ENCODE measurements at places on chromosomes 12 and 14.

DNA sequence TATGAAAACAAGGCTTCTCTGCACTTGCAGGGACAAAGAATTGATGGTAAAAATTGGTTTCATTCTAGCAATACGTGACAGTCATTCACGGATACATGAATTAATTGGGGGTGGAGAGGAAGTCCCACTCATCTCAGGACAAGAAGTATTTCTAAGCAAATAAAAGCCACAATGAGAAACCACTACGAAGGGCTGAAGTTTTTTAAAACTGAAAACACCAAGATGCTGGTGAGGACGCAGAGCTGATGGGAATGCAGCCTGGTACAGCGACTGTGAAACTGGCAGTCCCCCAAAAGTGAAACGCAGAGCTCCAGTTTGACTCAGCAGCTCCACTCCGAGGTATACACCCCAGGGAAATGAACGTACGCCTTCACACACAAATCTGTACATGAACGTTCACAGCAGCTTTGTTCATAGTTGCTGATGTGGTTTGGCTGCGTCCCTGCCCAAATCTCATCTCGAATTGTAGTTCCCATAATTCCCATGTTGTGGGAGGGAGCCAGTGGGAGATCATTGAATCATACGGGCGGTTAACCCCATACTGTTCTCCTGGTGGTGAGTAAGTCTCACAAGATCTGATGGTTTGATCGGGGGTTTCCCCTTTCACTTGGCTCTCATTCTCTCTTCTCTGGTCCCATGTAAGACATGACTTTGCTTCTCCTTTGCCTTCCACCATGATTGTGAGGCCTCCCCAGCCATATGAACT, 89.0 kb downstream of the SCARB1 start:
- peak; percentile 59 for ATAC-seq

- ATAC-seq = no peak
Observed at GRCh38 chr14:64196056-64196455, 98.1 kb downstream of the ESR2 start.

DNA sequence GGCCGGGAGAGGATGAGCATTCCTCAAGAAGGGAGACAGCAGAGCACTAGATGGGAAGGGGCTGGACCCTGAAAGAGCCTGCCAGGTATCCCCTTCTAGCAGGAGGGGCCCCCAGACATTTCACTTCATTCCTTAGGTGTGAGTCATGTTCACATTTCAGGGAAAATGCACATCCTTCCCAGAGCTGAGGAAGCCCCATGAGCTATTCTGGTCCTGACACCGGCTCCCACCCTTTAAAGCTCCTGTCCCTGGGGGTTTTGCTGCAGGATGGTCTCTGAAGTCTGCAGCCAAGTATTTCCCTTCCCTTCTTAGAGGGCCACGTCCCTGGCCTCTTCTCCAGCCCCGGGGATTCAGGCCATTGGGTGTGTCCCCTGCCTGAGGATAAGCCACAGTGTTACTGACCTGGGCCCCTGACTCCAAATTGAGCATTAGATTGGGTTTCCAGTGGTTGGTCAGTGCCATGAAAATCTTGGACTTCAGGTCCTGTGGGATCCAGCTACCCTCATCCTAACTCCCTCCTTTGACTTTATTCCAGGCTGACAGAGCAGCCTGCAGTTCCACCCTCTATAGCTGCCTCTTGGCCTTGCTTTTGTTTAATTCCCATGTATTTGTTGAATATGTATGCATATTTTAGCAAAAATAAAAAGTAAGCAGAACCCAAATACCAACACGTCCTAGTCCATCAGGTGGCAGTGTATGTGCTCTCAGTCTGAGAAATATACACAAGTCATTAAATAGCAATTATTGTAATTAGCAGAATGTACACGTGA, 267.1 kb downstream of the CACNA1C start:
- no peak for ATAC-seq

DNA sequence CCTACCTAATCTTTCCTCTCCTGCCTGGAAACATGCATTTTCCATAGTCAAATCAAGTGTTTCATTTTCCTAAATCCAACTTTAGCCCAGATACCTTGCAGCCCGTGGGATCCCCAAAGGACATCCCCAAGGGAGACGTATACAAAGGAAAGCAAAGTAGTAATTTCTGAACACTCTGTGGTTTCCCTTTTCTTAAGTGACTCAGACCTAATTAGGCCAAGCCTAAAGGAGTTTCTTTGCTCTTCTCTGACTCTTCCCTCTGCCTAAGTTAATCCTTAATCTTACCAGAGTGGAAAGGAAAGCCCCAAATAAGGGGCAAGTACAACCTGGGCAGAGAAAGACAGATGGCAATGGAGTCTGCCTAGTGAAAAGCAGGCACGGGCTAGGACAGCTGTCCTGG, 250.3 kb downstream of the SPTSSA start:
- no peak for ATAC-seq

- ATAC-seq = peak; percentile 76
Observed at GRCh38 chr14:23137192-23137812, 18.2 kb upstream of the CEBPE start.

DNA sequence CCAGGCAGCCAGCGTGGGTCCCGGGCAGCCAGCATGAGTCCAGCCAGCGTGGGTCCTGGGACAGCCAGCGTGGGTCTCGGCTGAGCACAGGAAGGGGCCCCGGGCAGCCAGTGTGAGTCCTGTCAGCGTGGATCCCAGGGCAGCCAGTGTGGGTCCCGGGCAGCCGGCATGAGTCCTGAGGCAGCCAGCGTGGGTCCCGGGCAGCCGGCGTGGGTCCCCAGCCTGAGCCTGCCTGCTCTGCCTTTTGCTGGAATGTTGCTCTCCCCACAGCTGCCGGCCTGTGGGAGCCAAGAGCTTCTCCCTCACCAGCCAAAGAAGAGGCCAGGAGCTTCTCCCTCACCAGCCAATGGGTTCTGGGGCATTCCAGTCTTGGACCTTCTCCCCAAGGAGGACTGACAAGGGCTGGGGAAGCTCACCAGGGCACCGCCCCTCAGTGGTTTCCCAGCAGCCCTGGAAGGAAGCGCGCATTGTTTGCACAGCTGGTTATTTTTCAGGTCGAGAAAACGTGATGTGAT, 15.0 kb upstream of the RFLNA start:
- peak; percentile 23 for ATAC-seq

- no peak for ATAC-seq
Observed at GRCh38 chr14:101065246-101065645, 161.7 kb upstream of the RTL1 start.

GRCh38 chr12:31582155-31582554, 8.8 kb downstream of the DENND5B start:
- ATAC-seq = no peak

Data from esophagus mucosa (tissue), 1 donor.